CD4-positive, alpha-beta T cell treated with Interleukin-4 for 4 hours (primary cell): ENCODE measurements at places on chromosomes 2 and 18.

GRCh38 chr2:237101118-237101979, 15.7 kb downstream of the COPS8 start:
- DNase-seq: no peak

DNA sequence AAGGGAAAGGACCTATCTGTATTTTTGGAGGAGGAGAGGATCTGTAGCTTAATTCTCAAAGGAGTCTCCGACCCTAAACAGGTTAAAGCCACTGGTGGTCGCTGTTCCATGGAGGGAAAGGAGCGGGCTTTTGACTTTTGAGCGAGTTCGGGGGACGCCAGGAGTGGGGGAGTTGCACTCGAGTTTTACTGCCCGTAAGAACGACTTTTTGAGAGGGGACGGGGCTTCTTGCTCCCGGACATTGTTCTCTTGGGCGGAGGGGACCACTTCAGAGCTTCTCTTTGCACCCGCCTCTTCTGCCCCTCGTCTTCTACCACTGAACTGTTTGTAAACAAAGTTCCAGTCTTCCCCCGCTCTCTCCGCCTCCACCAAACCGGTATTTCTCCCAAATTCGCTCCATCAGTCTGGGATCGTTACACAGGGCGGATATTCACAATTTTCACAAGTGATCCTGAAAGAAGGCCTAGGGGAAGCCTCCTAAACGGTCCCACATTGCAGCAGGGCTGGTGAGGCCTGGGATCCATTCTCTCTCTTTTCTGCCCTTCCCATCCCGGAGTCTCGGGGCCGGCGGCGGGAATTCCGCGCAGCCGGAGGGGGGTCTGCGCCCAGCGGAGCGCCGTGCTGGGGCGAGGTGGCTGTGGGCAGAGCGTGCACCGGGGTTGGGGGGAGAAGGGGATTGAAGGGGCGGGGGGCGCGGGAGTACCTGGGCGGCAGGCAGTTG, 6.6 kb downstream of the DLX2 start:
- no peak for DNase-seq

GRCh38 chr18:74731097-74731496, 133.4 kb downstream of the ZNF407 start:
- DNase-seq: no peak

DNA sequence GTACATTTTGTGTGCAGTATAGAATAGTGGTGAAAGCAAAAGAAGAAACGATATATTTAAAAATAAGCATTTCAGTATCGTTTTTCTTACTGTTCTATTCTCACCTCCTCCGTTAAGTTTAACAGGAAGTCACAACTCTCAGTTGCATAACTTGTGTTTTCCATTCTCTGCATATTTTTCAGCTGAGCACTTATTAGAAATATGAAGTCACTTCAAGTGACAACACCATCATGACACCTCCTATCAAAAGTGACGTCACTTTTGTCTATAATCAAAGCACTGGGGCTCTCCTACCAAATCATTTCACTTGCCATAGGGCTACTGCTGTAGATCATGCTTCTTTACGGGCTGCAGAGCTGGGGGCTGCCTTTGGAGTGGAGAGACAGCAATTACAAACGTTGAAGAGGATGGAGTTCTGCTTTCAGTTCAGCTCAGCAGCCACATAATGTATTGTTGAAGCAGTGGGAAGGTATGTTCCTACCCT, 36.3 kb downstream of the STAT4 start:
- peak; percentile 83 for DNase-seq

- DNase-seq: no peak
These were observed 154.2 kb upstream of the CCDC195 start for GRCh38 chr2:224870341-224870740.

- no peak for DNase-seq
These were observed 27.9 kb upstream of the GREB1 start for GRCh38 chr2:11505652-11506610.

DNA sequence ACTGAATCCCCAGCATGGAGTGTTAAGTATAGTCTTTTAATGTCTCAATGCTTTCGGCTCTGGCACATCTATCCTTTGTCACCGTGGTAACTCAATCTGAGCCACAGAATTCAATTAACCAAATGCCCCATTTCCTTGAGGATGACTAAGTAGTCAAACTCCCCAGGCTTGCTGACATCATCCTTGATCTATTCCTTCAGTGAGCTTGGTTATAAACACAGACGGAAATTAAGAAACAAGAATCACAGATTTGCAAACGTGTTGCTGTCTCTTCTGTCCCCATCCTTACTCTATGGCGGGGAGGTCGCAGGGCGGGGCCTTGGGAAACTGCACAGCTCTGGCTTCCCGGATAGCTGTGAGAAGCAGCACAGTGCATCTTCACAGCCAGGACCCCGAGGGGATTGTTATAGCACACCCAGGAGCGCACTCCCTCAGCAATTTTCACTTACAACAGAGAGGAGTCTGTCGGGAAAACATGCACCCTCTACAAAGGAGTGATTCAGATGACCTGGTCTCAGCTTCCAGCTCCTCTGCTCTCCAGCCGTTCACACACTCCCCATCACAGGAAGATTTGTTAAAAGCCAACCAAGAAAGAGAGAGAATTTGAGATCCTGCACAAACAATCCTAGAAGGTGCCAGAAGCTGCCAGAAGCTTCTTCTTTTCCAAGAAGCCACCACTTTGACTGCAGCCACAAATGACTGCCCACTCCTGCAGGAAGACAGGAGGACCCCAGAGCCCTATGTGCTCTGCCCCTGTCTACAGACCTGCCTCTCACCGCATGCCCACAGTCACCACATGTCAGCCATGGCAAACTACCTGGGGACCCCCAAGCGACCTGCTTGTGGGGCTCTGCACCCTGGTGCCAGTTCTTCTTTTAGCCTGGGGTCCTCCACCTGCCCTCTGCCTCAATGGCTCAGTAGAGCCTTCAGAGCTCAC, 44.9 kb upstream of the YWHAQ start:
- DNase-seq: no peak

DNA sequence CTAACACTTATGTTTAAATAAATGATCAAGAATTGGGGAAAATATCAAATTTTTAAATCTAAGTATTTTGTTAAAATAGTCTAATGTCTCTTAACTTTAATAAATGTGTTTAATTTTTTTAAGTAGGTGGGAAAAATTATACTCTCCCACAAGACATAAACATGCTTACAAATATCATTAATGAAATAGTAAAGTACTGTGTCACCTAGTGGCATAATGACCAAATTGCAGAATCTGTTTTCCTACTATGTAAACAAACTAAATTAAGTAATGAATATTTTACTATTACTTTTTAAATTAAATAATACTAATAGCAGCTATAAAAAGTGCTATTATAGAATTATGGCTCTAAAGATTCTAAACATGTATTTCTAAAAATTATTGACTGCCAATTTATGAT, 52.0 kb upstream of the CHAC2 start:
- DNase-seq: no peak

DNA sequence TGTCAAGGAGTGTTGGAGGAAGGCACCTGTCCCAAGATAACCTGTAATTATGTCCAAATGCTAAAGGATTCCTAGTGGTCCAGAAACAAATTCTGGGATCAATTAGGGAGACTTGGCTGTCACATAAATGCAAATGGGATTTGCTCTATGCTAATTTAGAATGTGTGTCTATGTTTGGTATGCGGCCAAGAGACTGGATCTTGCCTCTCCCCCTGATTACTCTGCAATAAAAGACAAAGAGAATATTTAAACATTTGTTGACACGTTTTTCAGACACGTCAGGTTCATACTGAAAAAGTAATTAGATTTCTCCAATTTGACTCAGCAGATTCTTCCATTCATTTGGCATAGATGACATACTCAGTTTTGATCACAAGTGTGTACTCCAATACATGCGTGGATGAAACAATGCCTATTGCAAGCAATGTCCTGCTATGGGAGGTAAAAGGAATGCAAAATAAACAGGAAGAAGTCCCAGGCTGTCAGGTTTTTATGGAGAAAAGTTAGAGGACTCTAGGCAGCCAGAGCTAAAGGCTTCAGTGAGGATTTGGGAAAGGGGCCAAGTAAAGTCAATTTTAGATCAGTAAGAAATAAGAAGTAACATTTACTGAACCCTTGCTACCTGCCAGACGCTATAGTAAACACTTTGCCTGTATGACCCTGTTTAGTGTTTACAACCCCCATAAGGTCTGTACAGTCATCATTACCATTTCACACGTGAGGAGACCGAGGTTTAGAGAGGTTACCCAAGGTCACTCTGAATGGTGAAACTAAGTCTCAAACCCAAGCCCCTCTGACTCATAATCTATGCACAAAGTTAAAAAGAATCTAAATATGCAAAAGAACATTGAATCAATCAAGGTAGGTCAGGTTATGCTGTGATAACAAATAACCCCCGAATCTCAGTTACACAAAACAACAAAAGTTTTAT, 7.8 kb downstream of the ANTXR1 start:
- DNase-seq: no peak

DNA sequence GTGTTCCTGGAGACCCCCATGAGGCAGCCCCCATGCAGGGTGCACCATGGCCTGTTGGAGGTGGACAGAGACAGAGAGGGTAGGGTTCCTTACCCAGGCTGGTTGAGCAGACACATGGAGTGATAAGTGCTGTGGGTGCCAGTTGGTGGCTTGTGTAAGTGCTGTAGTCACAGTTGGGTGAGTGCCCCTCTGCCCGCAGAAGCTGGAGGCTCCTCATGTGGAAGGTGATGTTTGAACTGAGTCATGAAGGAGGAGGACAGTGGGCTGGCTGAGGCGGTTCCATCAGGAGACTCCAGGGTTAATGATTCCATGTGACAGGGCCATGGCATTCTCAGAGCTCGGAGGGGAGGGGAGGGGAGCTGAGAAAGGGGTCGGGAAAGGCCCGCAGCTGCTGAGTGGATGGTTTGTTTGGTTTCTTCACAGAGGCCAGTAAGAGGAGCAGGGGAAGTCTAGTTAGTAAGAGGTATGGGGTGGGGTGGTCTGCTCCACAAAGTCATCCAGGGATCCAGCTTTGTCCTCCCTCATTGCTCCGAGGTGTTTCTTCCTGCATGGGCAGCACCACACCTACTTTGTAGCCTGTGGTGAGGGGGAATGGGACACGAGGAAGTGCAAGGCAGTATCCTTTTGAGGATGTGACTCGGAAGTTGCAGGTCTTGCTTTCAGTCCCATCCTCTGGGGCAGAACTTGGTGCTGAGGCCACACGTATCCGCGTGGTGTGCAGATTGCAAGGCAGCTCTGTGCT, 13.6 kb downstream of the IMPA2 start:
- no peak for DNase-seq

DNA sequence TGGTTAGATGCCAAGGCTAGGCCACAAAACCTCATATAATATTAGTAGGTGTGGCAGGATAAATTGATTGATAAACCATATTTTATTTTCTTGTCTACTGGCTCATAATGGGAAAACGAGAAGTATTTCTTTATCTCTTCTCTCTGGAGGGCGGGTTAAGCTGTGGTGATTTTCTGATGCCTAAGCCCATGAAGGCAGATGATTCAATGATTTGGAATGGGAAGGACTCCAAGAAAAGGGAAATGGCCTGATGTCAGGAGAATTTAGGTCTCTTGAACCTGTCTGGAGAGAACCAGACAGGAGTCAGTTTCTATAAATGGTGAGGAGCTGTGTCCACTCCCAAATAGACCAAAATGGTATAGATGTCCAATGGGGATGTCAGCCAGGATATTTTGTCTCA, 18.7 kb upstream of the MAP4K3 start:
- no peak for DNase-seq

DNA sequence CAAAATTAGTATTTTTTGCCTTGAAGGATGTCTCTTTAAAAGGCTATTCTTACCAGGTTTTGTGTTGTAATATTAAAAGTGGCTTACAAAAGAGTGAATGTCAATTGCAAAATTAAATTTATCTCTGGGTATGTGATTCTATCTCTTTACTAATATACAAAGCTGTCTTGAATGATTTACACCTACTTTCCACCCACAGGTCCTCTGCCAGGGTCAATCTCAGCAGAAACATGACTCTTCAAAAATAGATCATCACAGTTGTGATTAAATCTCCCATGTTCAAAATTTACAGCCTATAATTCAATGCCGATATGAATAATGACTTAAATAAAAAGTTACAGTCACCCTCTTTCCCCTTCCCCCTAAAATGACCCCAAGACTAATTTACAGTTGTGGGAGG, 78.8 kb downstream of the SLC8A1 start:
- no peak for DNase-seq

DNA sequence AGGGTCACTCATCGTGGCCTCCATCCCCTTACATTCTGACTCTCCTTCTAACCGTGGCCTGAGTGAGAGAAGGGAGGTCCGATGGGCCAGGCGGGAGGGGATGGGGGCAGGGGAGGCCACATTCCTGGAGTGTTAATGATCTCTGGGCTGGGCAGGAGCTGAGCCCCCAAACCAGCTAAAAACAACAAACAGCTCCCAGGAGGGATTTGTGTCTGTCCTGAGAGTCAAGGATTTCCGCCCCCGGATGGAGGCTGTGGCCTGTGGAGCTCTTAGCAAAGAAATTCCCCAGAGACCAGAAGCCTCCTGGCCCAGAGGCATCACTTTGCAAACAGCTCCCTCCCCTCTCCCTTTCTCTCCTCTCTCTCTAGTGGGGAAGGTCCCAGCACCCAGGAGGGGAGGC, 23.5 kb downstream of the EMX1 start:
- no peak for DNase-seq

- DNase-seq: no peak
These were observed 4.5 kb downstream of the HES6 start for GRCh38 chr2:238235331-238235732.

- DNase-seq: no peak
These were observed 83.1 kb downstream of the DCC start for GRCh38 chr18:52422985-52423601.

GRCh38 chr2:28338831-28339321, 53.8 kb upstream of the FOSL2 start:
- no peak for DNase-seq

DNA sequence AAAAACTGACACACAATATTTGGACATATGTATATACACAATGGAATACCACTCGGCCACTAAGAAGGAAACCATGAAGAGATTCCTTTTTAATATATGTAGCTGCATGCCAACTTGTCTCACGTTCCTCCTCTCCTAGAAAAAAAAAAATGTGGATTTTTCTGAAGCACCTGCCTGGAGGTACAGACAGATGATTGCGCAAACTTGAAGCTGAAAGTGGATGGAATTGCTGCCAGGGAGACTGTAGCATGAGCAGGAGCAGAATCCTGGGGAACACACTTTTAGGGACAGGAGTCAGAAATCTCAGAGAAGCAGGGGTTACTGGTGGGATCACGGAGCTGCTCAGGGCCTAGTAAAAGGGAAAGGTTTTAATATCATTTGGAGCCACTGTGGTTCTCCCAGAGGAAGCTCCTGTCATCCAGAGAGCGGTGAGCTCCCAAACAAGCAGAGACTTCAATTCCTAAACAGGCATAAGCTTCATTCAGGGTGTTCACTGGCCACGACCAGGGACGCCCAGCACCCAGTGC, 640 bp upstream of the SPR start:
- no peak for DNase-seq
